Right kidney (tissue), 9 donors: ENCODE measurements at places on chromosomes 5 and 9.
A peak's percentile ranks its signal among the peaks of the same experiment; 100 is the strongest.

- DNase-seq: peak; percentile 26
Observed at GRCh38 chr9:94610181-94610606, 16.6 kb upstream of the FBP2 start.

- no peak for DNase-seq
Observed at GRCh38 chr9:119278171-119278570, 91.1 kb downstream of the BRINP1 start.

DNA sequence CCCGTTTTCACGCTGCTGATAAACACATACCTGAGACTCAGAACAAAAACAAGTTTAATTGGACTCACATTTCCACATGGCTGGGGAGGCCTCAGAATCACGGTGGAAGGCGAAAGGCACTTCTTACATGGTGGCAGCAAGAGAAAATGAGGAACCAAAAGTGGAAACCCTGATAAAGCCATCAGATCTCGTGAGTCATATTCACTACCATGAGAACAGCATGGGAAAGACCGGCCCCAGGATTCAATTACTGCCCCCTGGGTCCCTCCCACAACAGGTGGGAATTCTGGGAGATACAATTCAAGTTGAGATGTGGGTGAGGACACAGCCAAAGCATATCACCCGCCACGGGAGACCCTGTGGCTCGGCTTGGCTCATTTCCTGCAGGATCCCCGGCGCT is 20.2 kb downstream of the EXD3 start:
- DNase-seq: no peak

DNA sequence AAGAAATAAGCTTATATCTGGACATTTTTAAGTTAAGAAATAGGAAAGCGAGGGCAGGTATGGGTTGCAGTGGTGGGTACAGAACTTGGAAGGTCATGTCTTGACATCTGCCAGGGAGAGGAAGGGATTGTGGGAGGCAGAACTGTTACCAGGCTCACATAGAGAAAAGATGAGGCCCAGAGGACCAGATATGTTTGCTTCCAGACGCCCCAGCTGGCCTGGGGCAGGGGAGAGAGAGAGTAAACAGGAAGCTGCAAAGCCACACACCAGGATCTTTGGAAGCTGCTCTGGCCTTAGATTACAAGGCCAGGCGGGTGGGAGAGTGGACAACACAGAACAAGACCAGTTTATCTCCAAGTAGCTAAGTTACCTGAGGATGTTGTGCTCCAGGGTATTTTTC is 71.2 kb downstream of the MARCHF11 start:
- DNase-seq: no peak

DNA sequence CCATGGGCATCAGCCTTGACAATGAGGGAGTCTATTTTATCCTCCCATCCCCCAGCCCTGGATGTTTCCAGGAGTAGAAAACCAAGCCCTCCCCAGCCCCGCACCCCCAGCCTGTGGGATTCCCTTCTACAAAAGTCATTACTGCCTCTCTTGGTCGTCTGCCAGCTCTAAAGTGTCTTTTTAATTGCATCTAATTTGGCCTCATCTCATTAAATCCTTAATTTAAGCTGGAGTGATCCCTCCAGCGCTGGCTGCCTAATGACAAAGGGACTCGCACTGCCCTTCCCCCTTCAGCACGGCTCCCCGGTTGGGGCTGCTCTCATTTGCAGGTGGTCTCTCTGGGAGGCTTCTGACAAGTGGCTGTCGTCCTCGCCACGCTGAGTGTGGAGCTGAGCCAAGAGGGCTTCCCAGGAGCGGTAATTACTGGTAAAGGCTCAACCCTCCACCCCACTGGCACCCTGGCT is 107.9 kb upstream of the ALDH1B1 start:
- no peak for DNase-seq

- DNase-seq: no peak
Observed at GRCh38 chr9:89891591-89892304, 286.9 kb downstream of the GADD45G start.

DNA sequence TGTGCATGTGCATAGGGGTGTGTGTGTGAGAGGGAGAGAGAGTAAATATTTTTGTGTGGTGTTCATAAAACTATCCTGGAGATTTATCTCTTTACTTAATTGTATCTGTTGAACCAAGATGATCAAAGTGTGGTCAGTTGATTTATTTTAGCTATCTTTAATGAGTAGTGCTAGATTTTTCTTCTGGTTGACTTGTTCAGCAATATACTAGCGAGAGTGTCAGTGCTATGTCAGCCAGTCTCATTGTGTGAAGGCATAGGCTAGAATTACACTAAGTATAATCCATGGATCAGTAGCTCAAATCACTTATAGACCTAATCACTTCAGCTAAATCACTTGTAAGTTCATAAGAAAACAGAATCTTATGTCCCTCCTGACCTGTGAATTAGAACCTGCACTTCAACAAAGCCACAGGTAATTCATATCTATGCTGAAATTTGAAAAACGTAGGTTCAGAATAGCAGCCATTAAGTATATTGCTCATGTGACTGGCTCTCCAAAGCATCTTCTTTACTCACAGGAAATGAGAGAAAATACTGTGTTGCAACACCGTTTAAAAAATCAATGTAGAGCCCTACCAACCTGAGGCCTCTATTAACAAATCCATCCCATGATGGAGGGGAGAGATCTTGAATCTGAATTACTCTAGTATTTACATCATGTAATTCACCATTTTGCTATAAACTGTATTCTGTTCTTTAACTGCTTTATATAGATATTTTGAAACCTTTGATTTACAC is 203.1 kb upstream of the ACTBL2 start:
- no peak for DNase-seq
